ENCODE measurements at places on chromosomes 2 and 18. TPM values are rescaled to one million over a fixed set of nuclear protein-coding genes. Genes with fewer than 3 reads are reported as not detected.

ALLC gene
- total RNA-seq = not detected

IGFBP5 gene
- total RNA-seq = 0.20 TPM

ZNF407 gene
- 4.7 TPM for total RNA-seq

IL1B gene
- total RNA-seq = not detected

SETBP1 gene
- total RNA-seq = 4.0 TPM

RAB10 gene
- 203 TPM for total RNA-seq

SCYGR8 gene
- total RNA-seq = not detected

CHAC2 gene
- total RNA-seq = 4.6 TPM

Measured in Caco-2 (cell line).